ENCODE measurements at places on chromosomes 4 and X. TPM values are rescaled to one million over a fixed set of nuclear protein-coding genes. Genes with fewer than 3 reads are reported as not detected.

PNMA6A gene
- 15.8 TPM for polyA plus RNA-seq

RAB39B gene
- 1.8 TPM for polyA plus RNA-seq

MUC7 gene
- not detected for polyA plus RNA-seq

GRCh38 chr4:26028793-26029567, 115.0 kb downstream of the SMIM20 start:
- DNase-seq = peak; percentile 85

GRCh38 chr4:77127837-77128621, 29.0 kb upstream of the CCNG2 start:
- no peak for DNase-seq

GTPBP6 gene
- 61.9 TPM for polyA plus RNA-seq

CDS1 gene
- 13.5 TPM for polyA plus RNA-seq

DNA sequence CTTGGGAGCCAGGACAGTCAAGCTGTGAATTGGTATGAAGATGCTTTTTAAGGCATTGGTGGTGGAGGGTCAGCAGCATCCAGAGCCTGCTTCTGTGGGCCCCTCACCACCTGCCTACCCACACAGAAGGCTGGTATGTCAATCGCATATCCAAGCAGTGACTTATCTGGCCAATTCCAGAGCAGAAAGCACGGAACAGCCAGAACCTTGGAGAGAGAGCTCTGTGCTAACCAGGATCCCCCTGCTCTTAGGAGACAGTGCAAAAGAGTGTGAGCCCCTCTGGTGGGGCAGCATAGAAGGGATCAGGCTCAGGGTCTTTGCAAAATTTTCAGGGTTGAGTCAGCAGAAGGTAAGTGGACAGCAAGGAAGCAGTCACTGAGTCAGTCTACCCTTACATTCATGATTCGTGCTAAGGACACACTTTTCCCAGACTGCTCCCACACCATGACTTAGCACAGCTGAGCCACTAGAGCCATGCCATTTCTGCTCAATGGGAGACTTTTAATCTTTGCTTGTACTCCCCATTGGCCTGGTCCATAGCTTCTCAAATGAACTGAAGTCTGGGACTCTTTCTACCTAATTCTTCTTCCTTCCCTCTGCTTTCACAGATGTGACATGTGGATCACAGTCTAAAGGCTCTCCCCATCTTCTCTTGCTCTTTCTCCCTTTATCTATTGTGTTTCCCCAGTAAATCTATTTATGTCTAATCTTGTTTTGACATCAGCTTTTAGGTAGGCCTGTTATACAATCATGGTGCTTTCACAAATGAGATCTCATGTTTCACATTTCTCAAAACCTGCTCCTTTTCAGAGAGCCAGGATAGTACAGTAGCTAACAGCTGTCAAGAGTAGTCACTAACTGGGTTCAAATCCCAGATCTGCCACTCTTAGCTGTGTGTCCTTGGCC, 20.0 kb downstream of the MORF4L2 start:
- no peak for DNase-seq

DNA sequence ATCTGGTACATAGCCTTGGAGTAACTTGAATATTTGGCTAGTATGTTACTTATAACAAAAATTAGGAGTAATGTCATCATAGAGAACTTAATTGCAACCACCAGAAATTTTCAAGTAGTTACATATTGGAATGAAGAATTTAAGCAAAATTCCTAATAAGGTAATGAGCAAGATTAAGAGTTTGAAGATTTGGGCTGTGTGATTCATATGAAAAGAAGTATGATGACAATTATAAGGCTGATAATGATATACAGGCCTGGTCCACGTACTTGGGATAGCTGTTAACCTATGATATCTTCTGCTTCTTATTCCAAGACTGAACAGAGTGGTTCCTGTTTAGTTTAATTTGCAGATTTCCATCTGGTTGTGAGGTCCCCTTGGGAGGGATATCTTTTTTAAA, 463.9 kb downstream of the RAPGEF2 start:
- no peak for DNase-seq

DNA sequence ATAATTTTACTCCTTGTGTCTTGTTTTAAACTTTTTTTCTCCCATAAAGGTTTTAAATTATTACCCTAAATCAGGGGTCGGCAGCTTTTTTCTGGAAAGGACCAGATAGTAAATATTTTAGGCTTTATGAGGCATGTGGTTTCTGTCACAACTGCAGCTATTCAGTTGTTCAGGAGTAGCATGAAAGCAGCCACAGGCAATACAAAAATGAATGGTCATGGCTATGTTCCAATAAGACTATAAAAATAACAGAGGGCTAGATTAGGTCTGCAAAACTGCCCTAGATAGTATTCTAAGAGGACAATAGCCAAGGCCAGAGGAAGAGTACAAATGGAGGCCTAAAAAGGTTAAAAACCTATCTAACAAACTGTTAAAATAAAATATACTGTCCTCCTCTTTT, 24.6 kb downstream of the HERC5 start:
- DNase-seq = peak; percentile 36

DNA sequence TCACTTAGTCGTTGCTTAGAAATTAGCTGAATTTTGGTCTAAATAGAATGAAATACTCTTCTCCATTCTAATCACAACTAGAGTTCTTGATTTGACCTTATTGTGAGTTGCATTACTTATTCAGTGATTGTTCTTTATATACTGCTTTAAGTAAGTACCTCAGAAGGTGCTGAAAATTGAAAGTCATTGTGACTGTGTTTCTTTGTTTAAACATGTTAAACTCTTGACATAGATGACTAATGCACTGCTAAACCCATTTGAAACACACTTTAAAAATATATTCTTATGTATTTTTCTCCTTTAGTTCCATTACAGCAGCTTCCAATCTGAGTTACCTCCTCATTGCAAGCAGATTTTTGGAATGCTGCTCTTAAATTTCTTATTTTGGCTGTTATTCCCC, 9.1 kb downstream of the TSPAN7 start:
- no peak for DNase-seq

- peak; percentile 38 for DNase-seq
These were observed 168.6 kb downstream of the MGST2 start for GRCh38 chr4:139834226-139834662.

DNA sequence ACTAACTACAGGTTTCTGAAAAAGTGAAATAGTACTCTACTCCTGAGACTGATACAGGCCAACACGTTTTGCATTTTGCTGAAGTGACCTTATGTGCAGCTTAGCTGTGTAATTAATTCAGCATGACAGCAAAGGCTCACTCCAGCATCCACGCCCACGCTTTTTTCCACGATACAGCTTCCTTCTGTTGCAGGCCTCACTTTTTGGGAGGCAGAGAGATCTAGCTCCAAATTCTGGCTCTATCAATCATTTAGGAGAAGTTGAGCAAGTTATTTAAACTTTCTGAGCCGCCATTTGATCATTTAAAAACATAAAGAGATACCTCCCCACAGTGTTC, 160.3 kb downstream of the AFAP1 start:
- peak; percentile 88 for DNase-seq

DNA sequence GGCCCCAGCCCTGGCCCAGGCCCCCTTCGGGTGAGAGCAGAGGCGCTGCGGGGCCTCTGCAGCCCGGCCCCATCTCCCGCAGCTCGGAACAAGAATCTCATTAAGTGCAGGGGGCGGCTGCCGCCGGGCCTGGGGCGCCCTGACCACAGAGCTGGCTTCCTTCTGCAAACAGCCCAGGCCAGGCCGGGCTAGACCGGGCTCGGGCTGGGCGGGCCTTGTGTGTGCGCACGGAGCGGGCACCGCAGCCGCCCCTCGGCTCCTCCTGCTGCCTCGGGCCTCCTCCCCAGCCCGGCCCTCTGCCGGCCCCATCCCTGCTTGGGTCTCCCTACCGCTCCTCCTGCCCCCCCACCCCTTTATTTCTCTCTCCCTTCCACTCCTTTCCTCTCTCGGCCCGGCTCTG, 83.3 kb downstream of the EFNB1 start:
- DNase-seq = peak; percentile 66

- DNase-seq = no peak
These were observed 230.4 kb downstream of the EDA2R start for GRCh38 chrX:66408507-66408906.

DNA sequence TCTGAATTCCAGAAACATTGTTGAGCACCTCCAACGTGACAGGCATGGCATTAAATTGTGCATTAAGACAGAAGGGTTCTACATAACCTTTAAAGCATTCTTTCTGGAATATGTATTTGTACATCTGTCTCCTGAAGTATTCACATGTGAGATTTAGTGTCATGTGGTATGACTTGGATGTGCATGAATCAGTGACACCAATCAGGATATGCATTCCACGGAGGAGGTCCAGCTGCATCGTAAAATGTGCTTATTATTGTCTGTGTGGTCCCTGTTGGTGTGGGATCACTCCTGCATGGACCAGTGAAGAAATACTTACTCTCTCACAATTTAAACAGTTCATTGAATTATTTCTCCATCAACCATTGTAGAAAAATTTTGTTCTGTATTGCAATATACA, 149.0 kb downstream of the MID1 start:
- DNase-seq = no peak

GRCh38 chr4:48687313-48688051, 92.6 kb downstream of the FRYL start:
- DNase-seq = no peak

RPS3A gene
- 2,406 TPM for polyA plus RNA-seq

OCRL gene
- 9.4 TPM for polyA plus RNA-seq

DNA sequence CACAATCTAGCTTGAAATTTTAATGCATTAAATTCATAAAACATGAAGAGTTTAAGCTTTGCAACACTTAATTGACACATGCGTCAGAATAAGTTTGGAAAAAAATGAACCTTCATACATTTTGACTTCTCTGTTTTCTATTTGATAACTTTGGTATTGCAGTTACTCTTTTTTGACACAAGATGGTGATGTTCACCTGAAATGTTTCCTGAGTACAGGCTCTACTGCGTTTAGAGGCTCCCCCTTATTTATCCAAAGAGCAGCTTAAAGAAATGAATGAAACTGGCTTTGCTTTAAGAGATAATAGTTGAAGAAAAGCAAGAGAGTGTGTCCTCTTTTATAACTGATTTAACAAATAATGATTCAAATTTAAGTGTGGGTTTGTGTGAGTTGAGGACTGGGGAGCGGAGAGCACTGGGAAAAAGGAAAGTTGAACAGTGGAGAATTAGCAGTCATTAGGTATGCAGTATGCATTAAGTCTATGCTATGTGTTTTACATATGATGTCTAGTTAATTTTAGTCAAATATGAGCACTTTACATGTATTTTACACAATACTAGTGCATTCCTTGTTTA, 180.6 kb upstream of the NUDT6 start:
- no peak for DNase-seq

GRCh38 chrX:123223859-123224258, 39.8 kb downstream of the GRIA3 start:
- no peak for DNase-seq

Data from kidney (tissue), 22 donors.